Activated T-helper 17 cell treated with anti-CD3 and anti-CD28 coated beads, Interleukin-2, amount 50 U/mL, for 72 hours (primary cell): ENCODE measurements at places on chromosomes 4 and X. TPM values are rescaled to one million over a fixed set of nuclear protein-coding genes. Genes with fewer than 3 reads are reported as not detected.

DNA sequence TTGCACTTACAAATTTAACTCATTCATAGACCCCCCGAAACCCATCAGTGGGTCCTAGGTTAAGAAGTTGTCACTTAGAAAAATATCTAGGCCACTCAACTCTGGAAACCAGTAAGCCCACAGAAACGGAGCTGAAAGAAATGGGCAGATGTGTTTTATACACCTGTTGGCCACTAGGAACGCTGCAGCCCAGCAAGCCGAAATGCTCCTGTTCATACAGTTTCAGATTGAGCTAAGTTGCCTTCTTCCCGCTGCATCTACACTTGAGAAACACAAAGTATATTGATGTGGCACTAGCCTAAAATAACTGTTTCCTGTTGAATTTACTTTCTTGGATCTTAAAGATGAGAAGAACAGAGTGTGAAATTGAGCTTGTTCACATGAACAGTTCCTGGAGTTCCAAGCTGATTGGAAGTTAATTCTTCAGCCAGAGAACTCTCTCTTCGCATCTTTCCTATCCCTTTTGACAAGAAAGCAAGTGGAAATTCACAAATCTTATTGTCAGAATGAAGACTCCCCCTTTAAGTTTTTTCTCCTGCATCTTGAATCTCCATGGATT lies 174.1 kb downstream of the RBMX2 start:
- no peak for ATAC-seq

GRCh38 chrX:10761447-10761846 lies 141.1 kb upstream of the MID1 start:
- ATAC-seq, result no peak

DNA sequence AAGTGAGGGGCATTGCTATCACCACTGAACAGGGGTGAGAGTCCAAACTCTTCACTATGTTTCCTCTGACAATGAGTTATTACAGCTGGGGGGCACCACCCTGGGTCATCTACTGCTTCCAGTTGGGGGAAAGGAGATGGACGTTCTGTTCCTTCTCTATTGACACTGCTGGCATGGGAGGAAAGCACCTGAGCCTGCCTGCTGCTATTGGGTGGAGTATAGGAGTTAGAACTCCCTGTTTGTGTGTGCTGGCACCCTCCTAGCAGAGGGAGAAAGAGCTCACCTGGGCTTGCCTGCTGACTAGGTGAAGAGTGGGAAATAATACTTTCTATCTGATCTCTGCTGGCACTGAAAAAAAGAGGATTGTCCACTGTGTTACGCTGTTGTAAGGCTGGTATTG lies 163.8 kb downstream of the MSN start:
- ATAC-seq, result no peak

- no peak for ATAC-seq
Measured at GRCh38 chr4:172962564-172963353, 205.9 kb upstream of the GALNT7 start.

DNA sequence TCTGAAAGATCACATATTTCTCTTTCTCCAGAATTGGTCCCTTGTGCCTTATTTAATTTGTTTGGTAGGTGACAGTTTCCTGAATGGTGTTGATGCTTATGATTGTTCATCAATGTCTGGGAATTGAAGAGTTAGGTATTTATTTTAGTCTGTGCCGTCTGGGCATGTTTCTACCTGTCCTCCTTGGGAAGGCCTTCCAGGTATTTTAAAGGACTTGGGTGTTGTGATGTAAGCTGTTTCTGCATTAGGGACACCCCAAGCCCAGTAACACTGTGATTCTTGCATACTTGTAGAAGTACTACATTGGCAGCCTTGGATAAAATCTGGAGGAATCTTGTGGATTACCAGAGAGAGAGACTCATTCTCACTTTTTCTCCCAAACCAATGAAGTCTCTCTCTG lies 120.8 kb upstream of the CXXC4 start:
- ATAC-seq, result no peak

GRCh38 chr4:184968784-184969201 lies 49.5 kb upstream of the HELT start:
- ATAC-seq, result peak; percentile 4

The ARX gene
- not detected for total RNA-seq

DNA sequence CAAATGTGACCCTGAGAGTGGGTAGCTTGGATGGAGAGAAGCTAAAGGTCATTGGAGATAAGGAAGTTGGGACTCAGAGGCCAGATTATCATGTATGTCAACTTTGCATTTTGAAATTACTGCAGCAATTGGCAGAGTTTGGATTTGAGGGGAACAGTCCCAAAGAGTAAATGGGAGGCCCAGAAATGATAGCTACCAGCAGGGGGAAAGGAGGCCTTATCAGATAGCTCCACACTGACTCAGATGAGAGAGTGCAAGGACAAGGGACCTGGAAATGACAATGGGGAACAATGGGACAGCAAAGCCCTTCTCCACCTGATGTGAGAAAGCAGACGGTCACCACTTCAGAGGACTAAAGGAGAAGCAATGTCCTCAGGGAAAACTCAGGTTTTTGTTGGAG lies 201.5 kb upstream of the JADE1 start:
- ATAC-seq, result no peak

DNA sequence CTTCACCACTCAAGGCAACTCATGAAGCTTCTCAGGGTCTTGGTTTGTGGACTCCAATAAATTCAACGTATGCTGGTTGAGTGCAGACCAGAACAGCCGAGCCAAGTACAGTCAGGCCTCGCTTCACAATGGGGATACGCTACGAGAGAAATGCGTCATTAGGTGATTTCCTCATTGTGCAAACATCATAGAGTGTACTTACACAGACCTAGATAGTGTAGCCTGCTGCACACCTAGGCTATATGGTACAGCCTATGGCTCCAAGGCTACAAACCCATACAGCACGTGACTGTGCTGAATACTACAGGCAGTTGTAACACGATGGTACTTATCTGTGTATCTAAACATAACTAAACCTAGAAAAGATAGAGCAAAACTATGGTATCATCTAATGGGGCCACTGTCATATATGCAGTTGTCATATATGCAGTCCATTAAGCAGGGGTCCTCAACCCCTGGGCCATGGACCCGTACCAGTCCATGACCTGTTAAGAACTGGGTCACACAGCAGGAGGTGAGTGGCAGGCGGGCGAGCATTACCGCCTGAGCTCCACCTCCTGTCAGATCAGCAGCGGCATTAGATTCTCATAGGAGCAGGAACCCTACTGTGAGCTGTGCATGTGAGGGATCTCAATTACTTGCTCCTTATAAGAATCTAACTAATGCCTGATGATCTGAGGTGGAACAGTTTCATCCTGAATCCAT lies 31.5 kb downstream of the RTL5 start:
- peak; percentile 71 for ATAC-seq

DNA sequence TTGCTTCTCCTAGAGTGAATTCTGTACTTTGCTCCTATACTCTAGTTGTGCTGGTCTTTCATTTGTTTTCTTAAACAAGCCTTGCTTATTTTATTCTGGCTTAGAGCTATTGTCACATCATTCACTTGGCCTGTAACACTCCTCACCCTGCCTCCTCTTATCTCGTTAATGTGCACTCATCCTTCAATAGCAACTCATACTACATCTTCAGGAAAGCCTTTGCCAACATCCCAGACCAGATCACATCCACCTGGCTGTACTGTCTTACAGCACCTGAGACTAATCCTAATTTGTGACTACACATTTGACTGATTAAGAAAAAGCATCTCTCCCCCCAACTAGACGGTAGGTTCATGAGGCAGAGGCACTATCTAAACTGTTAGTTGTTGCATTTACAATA lies 80.8 kb downstream of the SLC7A11 start:
- no peak for ATAC-seq

DNA sequence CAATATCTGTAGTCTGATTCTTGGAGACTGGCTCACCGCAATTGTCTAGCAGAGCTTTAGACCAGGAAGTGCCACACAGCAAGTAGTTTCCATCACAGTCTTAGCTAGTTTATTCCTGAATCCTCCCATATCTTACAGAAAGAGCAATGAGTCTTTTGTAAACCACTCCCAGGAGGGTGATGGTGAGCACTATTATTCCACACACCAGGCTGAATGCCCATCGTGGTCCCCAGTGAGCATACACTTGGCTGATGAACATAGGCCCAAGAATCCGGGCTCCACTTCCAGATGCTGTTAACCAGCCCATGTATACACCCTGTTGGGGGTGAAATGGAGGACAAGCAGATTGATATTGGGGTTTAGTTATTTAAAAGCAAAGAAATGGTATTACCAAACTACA lies 39.8 kb downstream of the PLK4 start:
- ATAC-seq, result no peak

DNA sequence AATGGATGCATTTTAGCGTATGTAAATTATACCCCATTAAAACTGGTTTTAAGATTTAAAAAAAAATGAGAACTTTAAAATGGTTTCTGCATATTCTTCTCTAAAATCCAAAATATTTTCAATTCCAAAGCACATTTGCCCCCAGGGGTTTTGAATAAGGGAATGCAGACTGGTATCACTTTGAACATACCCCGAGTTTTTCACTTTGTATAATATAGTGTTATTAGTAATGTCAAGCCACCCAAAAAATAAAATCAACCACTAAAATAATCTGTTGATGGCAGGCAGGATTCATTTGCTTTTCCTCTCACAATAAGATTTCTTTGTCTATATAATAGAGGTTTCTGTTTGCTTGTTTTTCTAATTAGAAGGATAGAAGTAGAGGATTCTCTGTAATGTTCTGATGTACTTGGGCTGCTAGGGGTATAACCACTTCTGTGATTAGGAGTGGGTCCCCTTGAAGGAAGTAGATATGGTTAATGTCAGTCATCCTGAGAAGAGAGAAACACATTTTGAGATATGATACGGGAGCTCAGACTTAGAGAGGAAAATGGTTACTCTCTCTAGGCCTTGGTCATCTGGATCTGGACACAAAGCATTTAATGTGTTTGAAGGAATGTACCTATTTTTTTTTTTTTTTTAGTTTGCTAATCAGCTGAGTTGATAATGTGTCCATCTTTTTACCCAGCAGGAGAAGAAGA lies 9.3 kb upstream of the LIN54 start:
- ATAC-seq, result peak; percentile 79

- ATAC-seq, result no peak
Measured at GRCh38 chr4:137532869-137533236, 559 bp upstream of the PCDH18 start.

DNA sequence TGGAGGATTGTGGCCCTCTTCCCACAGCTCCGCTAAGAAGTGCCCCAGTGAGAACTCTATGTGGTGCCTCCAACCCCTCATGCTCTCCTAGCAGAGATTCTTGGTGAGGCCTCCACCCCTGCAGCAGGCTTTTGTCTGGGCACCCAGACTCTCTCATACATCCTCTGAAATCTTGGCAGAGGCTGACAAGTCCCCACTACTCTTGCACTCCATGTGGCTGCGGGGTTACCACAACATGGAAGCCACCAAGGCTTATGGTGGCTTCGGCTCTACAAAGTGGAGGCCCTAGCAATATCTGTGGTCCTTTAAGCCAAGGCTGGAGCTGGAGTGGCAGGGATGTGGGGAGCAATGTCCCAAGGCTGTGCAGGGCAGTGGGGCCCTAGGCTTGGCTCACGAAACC lies 255.2 kb downstream of the COX7B2 start:
- no peak for ATAC-seq

DNA sequence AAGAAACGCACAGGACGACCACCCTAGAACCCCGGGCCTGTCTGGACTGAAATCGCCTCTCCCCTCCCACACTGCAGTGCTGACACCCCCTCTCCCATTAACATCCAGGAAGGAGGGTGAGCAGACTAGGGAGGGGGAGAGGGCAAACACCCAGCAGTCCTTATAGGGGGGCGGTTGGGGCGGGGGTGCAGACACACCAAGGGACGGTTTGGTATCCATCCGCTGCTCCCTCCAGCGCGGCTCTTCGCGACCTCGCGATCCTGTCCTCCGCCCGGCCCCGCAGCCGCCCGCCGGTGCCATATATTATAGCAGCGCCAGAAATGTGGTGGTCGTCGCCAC lies 411 bp upstream of the GPRASP1 start:
- no peak for ATAC-seq

GRCh38 chr4:141130947-141131605 lies 2.2 kb downstream of the RNF150 start:
- ATAC-seq, result no peak

DNA sequence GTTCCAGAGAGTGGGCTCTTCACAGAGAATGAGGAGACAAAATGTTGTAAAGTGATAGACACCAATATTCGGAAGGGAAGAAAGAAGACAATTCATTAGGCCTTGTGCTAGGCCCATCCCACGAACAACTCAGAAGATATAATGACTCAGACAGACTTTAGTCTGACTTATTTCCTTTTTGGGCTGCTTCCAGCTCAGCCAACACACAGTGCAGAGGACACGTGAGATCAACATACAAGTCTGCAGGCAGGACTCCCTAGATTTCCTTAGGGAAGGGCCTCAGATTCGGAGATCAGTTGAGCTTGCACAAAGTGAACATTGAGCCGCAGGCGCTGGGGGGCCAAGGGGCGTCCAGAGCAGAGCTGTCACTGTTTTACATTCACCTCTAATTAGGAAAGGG lies 290.7 kb upstream of the TENM3 start:
- ATAC-seq, result no peak

GRCh38 chrX:154458954-154459778 lies 1.1 kb downstream of the PLXNA3 start:
- peak; percentile 53 for ATAC-seq

The GRIPAP1 gene
- 126 TPM for total RNA-seq

- no peak for ATAC-seq
Measured at GRCh38 chrX:19193565-19193964, 71.3 kb upstream of the ADGRG2 start.

- no peak for ATAC-seq
Measured at GRCh38 chr4:144903953-144904711, 193.9 kb downstream of the ANAPC10 start.

The BEND2 gene
- not detected for total RNA-seq

GRCh38 chrX:133921764-133922389 lies 63.5 kb downstream of the GPC3 start:
- ATAC-seq, result no peak

The RBMX gene
- 247 TPM for total RNA-seq

DNA sequence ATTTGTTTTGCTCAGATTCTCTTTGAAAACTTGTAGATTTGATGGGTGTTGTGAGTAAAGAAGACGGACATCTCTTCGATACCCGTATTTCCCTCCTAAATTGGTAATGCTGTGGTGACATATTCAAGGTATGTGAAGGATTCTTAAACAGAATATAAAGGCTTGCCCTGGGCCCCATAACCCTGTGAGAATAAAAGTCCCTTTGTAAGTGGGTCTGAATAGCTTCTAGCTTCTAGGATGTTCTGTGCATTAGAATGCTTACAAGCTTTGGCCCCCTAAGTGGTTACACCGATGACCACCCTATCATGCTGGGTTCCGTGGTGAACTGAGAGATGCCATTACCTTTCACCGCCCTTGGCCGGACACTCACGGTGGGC lies 574 bp upstream of the MOB1B start:
- ATAC-seq, result no peak

- no peak for ATAC-seq
Measured at GRCh38 chr4:88989990-88990389, 67.0 kb downstream of the FAM13A start.

GRCh38 chr4:1718095-1718850 lies 2.9 kb downstream of the TMEM129 start:
- no peak for ATAC-seq

The HDX gene
- total RNA-seq, result 2.3 TPM

- no peak for ATAC-seq
Measured at GRCh38 chr4:178415925-178416324, 973.7 kb upstream of the AGA start.
